ENCODE measurements at places on chromosomes 7 and 10.

DNA sequence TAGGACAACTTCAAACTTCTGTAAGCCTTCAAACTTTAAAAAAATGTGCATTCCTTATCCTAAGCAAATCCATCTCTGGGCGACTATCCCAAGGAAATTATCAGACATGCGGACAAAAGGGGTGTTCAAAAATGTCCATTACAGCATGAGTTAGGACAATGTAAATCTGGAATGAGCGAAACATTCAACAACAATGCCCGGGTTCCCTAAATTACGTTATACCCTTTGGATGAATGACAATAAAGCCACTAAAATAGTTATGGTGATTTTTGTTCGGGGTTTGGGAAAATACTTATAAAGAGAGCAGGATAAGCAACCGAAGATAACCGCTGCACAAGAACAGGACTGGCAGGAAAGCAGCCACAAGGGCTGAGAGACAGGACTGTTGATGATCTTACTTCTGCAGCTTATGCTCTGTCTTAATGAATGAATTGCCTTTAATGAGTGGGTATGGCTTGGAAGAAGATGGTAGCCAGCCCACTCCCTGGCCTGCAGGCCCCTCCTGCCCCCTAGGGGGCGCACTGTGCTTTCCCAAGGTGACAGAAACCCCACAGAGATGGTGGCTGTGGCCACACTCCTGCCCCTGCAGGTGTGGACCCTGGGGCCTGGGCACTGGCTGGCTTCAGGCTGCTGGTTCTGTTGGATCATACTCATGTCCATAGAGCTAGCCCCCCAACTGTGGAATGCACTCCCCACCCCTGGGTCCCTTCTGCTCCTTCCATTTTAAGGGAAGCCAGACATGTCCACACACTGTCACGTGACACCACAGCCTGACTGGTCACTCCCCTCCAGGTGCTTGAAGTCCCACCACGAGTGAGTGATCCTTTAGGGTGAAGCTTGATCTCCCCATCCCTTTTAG lies 45.0 kb downstream of the ZCCHC24 start:
- peak; percentile 79 for DNase-seq

DNA sequence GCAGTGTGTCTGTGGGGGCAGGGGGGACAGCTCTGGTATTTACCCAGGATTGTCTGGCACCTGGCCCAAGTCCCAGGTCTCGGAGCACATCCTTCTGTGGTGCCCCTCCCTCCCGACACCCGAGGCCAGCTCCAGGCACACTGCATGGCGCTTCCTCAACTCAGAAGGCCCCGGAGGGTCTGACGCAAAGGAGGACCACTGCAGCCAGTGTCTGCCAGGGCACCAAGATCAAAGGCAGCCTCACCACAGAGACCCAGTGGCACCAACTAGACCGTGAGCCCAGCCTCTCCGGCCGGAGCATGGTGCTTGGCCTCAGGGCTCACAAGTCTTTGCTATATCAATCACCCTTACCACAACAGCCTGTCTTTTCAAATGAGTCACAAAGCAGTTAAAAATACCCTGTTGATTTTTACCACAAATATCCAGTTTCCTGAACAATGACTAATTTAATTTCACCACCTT lies 99.3 kb upstream of the DDC start:
- peak; percentile 34 for DNase-seq

GRCh38 chr7:1695800-1696454 lies 25.9 kb downstream of the ELFN1 start:
- no peak for DNase-seq

DNA sequence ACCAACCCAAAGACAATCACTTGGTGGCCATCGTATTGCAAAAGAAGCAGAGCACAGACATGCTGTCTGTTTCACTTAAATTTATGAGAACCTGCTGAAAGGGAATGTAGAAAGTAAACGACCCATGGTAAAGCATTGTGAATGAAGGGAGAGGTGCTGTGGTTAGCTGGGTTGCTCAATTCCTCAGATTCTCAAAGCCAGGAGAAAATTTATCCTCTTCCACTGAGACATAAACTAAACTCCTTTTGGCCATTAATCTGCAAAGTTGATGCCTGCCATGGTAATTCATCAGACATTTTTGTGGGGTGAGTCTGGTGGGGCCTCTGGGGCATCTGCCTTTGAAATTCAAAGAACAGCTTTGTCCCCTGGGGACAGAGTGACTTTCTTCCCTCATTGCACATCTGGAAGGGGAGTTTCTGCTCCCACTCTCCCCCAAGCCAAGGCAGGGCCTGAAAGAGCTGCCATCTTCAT lies 951.0 kb downstream of the LRMDA start:
- DNase-seq = no peak

- DNase-seq = no peak
These were observed 266.5 kb downstream of the PAXIP1 start for GRCh38 chr7:154736389-154736788.

DNA sequence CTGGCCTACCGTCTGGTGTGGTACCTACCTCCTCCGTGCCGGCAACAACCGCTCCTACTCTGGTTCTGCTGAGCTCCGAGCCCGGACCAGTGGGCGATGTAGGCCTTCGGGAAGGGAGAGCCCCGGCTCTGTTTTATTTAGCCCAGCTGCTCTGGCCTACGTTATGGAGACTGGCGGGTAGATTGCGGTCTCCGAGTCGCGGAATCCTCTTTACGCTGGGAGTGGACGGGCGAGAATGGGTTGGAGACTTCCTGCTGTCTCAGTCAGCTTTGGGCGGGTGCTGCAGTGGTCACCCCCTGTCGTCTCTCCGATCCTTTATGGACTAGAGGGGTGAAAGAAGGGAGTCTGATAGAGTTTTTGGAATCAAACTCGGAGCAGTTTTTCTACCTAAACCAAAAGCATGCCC lies 406 bp downstream of the CBLL1 start:
- DNase-seq = no peak

GRCh38 chr10:6045314-6045848 lies 16.8 kb downstream of the IL2RA start:
- DNase-seq = peak; percentile 55

DNA sequence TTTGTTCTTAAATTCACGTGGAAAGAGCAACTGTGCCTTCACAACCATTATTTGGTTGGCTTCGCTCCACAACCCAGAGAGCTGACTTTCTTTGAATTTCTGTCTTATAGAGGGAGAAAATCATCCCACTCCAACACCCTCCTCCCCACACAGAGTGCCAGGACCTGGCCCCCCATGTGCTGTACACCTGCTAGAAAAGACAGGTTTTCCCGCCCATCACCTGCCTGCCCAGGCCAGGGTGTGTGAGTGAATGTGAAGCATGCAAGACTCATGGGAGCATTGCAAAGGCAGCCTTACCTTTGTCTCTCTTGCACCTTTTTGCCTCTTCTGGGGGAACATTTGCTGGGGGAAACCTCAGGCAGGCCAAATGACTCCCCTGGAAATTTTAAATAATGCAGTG lies 319.0 kb downstream of the TNS3 start:
- DNase-seq = no peak

GRCh38 chr10:86287966-86288579 lies 78.5 kb downstream of the GRID1 start:
- no peak for DNase-seq

GRCh38 chr7:158321056-158321700 lies 266.4 kb downstream of the PTPRN2 start:
- no peak for DNase-seq

DNA sequence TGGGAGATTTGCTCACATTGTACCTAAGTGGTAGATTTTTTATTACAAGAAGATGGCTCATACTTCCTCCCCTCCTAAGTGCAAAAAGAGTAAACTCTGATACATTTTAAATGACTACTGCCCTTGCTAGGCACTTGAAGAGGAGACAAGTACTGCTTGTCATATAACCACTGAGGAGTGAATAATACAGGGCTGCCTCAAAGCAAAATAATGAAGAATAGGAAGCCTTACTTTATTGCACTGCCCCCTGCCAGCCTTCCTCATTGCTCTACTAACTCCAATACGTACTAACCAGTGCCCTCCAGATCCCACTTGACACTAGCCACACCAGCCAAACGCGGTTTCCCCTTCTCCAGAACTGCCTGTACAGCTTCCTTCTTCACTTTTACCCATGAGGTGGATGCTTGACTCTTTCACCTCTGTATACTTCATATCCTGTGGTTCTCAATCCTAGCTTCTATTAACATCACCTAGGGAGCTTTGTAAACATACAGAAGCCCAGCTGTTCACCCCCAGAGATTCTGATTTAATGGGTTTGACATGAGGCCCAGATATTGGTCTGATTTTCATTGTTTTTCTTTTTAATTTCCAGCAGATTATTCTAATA lies 11.7 kb upstream of the MTERF1 start:
- DNase-seq = no peak

DNA sequence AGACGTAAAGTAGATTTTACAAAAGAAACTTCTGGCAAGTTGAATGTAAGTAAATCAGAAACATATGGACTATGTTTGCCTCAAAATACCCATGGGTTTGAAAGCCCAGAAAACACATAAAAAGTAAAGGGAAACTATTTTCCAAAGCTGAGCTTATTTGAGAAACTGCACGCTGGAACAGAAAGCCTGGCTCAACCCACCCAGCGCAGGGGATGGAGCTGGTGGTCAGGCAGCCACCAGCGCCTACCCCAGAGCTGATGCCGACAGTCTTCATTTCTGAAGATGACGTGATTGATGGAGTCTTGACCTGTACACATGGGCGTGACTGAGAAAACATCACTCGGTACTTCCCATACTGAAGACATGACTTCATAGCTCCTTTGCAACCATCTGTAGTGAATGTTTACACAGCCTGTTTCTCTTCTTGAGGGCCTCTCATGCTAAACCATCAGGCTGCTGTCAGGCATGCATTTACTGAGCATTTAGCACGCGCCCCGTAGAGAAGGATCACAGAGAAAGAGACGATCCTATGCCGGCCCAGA lies 232.6 kb upstream of the AUTS2 start:
- DNase-seq = no peak

DNA sequence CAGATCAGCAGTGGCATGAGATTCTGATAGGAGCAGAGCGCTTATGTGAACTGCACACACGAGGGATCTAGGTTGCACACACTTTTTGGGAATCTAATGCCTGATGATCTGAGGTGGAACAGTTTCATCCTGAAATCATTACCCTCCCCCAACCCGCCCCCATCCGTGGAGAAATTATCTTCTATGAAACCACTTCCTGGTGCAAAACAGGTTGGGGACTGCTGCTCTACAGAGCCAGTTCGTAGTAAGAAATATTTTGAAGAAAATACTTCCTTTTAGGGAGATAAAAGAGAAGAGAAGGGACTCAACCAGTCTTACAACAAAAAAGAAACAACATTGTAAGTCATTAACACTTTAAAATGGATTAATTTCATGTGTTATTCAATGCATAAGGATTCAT lies 1308.2 kb downstream of the GATA3 start:
- DNase-seq = no peak

- peak; percentile 40 for DNase-seq
These were observed at the start of gene SLC29A4 for GRCh38 chr7:5282543-5283316. TSS of gene SLC29A4 (plus strand) at chr7:5282943. CDS start at chr7:5287817, 4,874 bp downstream.

- no peak for DNase-seq
These were observed 30.8 kb downstream of the UMAD1 start for GRCh38 chr7:7671361-7671760.

DNA sequence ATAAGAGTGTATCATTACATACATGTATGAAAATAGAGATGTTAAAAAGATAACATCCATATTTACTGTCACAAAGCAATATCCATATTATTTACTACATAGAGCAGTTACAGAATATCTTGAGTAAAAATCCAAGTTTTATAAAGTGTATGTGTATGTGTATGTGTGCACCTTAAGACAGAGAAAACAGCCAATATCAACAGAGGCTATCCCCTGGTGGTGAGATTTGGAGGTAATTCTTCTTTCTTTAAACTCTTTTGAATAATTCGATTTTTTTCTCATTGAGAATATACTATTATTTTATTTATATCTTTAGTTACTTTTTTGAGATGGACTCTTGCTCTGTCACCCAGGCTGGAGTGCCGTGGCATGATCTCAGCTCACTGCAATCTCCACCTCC lies 18.4 kb downstream of the TRDMT1 start:
- no peak for DNase-seq

- DNase-seq = no peak
These were observed 6.5 kb downstream of the PPIF start for GRCh38 chr10:79353726-79354125.

GRCh38 chr10:566241-566885 lies 123.1 kb downstream of the DIP2C start:
- no peak for DNase-seq

GRCh38 chr7:18283045-18283444 lies 212.5 kb upstream of the HDAC9 start:
- DNase-seq = no peak

GRCh38 chr10:89973326-89973725 lies 271.9 kb downstream of the KIF20B start:
- DNase-seq = no peak

- no peak for DNase-seq
These were observed 188.6 kb downstream of the ETV1 start for GRCh38 chr7:13800694-13801448.

DNA sequence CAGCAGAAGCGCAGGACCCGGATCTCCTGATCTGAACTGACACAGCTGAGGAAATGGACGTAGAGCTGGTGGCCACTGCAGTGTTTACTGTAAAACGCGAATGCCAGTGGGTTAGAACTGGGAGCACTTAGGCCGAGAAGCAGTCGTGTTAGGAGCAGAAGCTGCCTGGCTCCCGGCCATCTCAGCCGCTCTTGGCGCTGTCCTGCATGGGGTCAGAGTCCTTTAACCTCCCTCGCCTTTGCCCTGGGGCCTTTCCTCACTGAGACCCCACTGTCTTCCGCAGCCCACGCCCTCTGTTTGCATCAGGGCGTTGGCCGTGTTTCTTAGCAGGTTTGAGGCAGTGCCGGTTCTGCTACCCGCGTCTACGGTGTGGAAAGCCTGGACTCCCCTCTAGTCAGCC lies 24.6 kb downstream of the DYNC2I1 start:
- no peak for DNase-seq

DNA sequence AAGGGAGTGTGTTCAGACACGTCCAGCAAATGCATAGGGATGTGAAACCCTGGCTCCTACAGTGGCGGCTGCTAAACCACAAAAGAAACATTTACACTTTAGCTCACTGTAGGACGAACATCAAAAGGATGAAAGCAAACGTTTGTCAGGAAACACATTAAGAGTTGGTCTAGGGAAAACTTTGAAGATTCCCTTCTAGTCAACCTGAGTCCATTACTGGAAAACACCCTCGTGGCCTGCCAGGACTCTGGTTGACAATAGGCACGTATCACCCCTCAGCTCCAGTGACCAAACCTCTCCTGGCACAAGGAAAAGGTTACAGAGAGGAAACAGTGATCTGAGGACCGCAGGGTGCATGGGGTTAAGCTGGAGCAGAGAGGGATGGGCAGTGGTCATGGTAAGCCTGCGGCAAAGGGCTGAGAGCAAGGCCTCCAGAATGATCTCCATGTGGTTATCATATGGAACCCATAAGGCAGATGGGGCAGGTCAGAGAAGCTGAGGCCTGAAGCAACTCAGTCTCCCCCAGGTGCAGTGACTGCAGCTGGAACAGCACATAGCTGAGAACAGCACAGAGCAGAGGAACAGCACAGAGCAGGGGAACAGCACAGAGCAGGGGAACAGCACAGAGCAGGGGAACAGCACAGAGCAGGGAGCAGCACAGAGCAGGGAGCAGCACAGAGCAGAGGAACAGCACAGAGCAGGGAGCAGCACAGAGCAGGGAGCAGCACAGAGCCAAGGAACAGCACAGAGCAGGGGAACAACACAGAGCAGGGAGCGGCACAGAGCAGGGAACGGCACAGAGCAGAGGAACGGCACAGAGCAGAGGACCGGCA lies 49.9 kb downstream of the CHST15 start:
- DNase-seq = no peak

Data from stimulated activated naive CD8-positive, alpha-beta T cell treated with anti-CD3 and anti-CD28 coated beads, Interleukin-15, Interleukin-2, amounts not matched to agents 100 U/mL and 50 U/mL, for 24 hours (primary cell).